ENCODE measurements at places on chromosomes 12 and 14.

DNA sequence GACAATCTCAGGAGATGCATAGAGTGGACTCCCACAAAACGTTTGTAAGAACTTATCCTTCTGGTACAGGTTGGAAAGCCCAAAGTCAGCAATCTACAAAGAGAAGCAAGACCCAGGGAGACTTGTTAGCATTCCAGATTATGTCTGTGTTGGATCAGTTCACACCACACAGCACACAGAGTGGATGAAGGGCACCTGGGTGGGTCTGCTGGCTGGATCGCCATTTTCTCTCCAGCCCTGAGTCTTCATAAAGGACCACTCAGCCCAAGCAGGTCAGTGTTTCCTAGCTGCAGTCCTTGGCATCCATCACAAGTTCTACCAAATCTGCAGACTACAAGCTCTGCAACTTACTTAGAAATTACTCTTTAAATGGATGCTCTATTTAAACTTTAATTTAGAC, 66.0 kb downstream of the NUAK1 start:
- no peak for DNase-seq

GRCh38 chr14:95192311-95192710, 35.0 kb upstream of the DICER1 start:
- DNase-seq: no peak

DNA sequence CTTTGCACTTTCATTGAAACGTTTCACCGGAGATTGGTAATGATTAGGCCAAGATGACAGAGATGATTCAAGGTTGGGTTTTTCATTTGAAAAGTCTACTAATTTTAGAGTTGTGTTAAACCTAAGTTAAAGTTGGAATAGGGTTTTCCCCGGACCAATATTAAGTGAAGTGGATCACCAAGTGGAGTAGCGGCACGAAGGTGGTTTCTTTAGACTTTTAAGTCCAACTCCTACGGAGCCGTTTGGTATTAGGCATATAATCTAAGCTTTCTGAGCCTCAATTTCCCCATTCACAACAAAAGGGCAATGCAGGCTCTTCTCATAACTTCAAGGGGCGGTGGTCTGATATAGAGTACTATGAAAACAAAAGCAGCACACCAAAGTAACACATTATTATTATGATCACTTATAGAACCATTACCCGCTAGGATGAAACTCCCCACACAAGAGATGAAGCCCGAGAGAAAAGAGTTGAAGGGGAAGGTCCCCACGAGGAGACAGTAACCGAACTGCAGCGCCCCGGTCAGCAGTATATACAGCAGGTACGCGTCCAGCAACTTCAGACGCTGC, 413 bp downstream of the DAD1 start:
- no peak for DNase-seq

GRCh38 chr12:51621156-51621922, 30.3 kb downstream of the SCN8A start:
- no peak for DNase-seq

DNA sequence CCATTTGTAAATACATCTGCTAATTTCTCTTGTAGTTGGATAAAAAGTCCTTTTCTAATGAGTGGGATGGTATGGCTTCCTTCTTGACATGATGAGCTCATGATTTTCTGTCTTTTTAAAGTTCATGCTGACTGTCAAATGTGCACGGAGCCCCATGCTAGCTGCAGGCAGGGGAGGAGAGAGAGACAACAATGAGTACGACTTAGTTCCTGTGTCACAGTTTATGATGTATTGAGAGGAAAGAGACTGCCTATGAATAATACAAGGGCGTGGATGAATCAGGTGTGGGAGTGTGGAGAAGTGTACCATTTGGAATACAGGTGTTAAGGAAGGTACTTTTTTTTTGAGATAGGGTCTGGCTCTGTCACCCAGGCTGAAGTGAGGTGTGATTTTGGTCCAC, 10.7 kb upstream of the TBC1D30 start:
- no peak for DNase-seq

- DNase-seq: no peak
Observed at GRCh38 chr12:33708935-33709334, 269.3 kb upstream of the SYT10 start.

DNA sequence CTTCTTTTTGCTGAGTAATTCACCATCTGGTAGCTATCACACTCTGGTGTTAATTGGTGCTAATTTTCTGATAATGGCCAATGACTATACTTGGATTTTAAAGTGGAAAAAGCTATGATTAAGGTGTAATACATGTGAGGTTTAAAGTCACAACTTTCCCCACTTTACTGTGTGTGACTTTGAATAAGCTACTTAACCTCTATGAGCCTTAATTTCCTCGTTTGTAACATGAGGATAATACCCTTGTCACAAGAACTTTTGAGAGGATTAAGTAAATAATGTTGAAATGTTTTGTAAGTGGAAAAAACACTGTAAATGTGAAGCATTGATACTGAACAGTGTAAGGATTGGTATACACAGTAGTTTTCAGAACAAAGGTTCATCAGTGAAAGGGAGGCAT, 65.3 kb downstream of the MSRB3 start:
- DNase-seq: no peak

GRCh38 chr12:12902036-12902435, 10.7 kb downstream of the GPRC5A start:
- DNase-seq: no peak

GRCh38 chr12:127108360-127109215, 1158.4 kb upstream of the TMEM132C start:
- peak; percentile 39 for DNase-seq

DNA sequence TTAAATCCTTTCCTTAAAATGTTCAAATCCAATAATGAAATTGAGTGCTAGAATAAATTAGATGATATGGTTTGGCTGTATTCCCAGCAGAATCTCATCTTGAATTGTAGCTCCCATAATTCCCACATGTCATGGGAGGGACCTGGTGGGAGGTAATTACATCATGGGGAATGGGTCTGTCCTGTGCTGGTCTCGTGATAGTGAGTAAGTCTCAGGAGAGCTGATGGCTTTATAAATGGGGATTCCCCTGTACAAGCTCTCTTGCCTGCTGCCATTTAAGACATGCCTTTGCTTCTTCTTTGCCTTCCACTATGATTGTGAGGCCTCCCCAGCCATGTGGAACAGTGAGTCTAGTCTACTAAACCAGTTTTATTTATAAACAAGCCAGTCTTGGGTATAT, 508.5 kb downstream of the ETNK1 start:
- DNase-seq: no peak

DNA sequence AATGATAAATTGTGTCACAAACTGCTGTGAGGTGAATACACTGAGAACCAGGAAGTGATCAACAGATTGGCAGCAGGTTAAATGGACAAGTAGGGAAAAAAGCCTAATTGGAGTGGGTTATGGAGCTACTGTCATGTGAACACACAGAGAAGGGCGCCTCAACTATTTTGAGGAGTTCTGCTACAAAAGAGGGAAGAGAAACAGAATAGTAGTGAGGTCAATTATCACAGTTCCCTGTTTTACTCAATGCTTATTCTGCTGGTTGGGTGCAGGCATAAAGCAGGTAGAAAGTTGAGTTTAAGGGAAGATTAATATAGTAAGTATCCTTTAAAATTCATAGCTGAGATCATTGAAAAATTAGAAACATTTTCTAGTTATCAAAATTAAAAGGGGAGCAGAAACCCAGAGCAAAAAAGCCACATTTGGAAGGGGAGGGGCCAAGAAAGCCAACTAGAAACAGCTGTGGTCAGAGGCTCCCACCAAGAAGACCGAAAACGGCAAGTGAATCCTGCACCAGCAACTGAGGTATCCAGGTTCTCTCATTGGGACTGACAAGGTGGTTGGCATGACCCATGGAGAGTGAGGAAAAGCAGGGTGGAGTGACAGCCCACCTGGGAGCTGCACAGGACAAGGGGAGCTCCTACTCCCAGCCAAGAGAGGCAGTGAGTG, 105.7 kb downstream of the ZC3H14 start:
- no peak for DNase-seq

DNA sequence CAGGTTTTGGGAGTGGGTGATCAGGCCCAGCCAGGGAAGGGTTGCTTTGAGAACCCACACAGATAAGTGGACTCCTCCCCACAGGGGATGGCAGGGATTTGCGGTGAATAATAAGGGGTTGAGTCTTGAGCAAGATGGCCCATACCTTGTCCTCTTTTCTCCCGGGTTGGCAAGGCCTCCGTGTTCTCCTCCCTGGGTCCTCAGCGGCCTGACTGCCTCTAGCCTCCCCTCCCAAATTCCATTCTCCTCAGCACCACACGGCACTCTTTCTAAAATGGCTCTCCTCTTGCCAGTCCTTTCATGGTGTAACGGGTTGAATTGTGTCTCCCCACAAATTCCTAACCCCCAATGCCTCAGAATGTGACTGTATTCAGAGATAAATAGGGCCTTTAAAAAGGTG, 70.0 kb downstream of the CHST11 start:
- DNase-seq: no peak

DNA sequence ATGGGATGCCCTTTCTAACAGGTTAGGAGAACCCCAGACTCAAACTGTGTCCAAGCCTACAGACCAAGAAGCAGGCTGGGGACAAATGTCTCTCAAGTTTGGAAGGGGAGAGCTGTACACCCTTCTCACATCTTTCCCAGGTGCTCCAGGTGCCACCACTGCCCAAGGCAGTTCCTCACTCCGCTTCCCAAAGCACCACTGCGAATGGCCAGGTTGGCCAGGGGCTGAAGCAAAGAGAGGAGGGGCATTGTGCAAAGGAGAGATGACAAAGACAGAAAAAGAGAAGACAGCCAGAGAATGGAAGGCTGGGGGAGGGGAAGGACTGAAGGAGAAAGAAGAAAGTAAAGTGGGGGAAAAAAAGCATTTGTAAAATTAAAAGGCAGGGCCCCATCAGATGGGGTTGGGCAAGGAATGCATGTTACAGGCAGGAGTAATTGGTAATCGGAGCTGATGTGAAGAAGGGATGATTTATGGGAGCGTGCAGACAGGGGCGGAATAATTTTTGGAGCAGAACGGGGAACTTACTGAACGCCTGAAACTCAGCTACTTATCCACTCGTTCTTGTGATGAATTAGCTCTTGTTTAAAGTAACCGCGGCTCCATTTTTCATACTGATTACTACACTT, 165.8 kb downstream of the ESRRB start:
- DNase-seq: no peak

- DNase-seq: no peak
Observed at GRCh38 chr14:74860899-74861733, 14.8 kb downstream of the PROX2 start.

- no peak for DNase-seq
Observed at GRCh38 chr12:51951843-51952722, 584 bp downstream of the ACVR1B start.

DNA sequence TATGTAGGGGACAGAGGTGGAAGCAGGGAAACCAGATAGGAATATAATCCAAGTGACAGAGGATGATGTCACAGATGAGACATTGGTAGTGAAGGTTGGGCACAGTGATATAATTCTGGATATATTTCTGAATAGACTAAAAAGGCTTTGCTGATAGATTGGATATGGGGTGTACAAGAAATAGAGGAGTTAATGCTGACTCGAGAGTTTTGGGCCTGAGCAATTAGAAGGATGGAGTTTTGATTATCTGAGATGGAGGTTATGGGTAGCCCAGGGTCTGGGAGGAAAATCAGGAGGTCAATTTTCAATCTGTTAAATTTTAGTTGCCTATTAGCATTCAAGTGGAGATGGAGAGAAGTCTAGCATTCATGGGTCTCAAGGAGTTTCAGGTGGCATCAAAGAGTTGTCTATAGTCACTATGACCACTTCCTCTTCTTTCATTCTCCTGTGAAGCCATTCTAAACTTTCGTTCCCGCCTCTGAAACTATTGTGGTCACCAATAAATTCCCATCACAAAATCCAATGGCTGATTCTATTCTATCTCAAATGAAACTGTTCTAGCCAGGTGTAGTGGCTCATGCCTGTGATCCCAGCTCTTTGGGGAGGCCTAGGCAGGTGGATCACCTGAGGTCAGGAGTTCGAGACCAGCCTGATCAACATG, 10.6 kb upstream of the ANO6 start:
- no peak for DNase-seq

DNA sequence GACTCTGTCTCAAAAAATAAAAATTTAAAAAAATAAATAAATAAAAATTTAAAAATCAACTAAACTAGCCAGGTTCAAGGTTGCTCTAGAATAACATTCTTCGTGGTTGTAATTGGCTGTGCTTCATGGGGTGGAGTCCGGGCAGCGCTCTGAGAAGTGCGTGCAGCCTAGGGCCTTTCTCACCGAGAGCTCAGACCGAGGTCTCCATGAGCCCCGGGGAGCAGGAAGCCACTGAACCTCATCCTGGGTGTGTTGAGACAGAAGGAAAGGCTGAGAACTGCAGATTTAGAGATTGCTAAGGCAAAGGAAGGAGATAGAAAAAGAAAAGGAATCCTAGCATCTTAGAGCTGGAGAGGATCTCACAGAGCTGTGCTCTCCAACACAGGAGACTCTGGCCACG, 14.7 kb downstream of the P2RX4 start:
- DNase-seq: no peak

DNA sequence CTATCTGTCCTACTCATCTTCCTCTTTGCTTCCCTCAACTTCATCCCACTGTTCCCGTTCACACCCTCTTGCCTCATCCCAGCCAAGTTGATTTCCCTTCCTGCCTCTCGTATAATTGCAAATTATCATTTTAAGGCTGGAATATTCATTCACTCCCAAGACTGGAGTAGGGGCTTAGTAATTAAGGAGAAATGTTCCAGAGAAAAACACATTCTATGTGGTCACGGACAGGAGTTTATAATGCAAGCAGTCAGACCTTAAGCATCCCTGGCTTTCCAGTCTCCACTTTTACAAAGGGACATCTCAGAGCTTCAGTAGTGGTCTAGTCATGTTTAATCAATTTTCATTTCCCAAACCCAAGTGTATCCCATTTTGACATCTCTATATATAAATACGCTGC, 54.9 kb downstream of the TMEM132D start:
- DNase-seq: no peak

DNA sequence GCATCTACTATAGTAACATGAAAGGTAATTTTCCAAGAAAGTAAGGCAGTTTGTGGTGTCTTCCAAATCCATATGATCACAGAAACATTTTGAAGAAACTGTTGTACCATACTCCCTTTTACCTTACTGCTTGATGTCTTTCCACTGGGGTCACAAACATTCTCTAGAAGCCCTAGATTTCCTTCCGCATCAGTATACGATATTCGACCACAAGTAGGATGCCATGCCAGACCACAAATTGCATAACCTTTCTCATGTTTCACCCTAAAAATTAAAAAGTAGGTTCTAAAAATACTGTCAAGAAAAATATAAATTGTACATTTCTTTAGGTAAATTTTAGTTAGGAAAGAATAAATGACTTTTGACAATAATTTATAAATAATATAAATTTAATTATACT, 26.5 kb downstream of the WDHD1 start:
- DNase-seq: peak; percentile 78

- DNase-seq: peak; percentile 10
Observed at GRCh38 chr14:36661506-36662257, at the start of gene PAX9. PAX9 (plus strand) TSS chr14:36661860; CDS start chr14:36662090, 230 bp downstream.

- DNase-seq: no peak
Observed at GRCh38 chr12:12167847-12168246, 97.1 kb downstream of the BCL2L14 start.

GRCh38 chr14:95314609-95315008, 5.1 kb downstream of the CLMN start:
- peak; percentile 62 for DNase-seq

- DNase-seq: no peak
Observed at GRCh38 chr12:31105668-31106067, 32.0 kb downstream of the DDX11 start.
